GM10248 (cell line): ENCODE measurements at places on chromosomes 13 and 19.

GRCh38 chr13:90906554-90906953 lies 440.9 kb upstream of the MIR17HG start:
- no peak for DNase-seq

DNA sequence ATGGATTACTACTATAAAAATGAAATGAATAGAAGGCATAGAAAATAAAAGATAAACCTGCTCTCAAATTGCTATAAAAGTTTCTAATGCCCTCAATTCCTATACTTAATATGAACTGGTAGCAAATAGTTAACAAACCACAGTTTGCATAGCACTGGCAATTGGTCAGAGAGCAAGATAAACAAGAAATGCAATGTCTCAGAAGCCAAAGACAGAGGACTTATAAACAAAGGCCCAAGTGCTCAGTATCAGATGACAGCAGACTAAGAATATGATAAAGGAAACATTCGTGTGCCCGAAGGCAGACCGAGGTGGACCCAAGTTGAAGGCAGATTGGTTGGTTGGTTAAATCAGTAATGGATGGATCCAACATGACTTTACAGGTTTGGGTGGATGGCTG lies 50.6 kb downstream of the IPO5 start:
- DNase-seq, result no peak

GRCh38 chr13:92609376-92609775 lies 617.2 kb upstream of the GPC6 start:
- no peak for DNase-seq

- DNase-seq, result no peak
Measured at GRCh38 chr19:28051047-28051446, 1161.9 kb downstream of the UQCRFS1 start.

- DNase-seq, result no peak
Measured at GRCh38 chr13:33286128-33286527, 573 bp upstream of the STARD13 start.

DNA sequence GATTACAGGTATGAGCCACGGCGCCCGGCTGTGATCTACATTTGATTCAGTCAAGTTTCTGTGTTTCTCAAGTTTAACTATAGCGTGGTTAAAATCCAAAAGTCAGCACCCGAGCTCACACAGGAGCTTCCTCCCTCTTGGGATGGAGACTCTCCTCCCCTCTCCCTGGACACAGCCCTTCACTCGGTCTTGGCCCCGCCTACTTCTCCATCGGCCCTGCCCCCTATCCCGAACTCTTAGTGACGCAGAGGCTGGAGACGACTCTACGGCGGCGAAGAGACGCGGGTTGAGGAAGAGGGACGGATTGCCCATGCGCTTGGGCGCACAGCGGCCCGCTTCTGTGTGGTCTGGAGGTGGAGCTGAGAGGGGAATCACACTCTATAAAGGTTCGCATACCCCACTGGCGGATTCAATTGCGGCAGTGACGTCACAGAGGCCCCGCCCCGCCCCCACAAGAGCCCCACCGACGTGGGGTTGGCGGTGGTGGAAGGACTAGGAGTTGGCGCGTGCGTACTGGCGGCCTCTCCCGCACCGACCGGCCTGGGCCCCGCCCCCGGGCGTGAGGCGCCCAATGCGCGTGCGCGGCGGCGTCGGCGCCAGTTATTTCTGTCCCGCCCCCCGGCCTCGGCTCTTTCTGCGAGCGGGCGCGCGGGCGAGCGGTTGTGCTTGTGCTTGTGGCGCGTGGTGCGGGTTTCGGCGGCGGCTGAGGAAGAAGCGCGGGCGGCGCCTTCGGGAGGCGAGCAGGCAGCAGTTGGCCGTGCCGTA lies at the start of gene TRIM28:
TRIM28 (plus strand) TSS at position 239 of the 765 bp plus-strand sequence. CDS start 694 bp downstream, outside the sequence.
- DNase-seq, result peak; percentile 100

- no peak for DNase-seq
Measured at GRCh38 chr13:110195547-110196485, 111.1 kb downstream of the COL4A1 start.

DNA sequence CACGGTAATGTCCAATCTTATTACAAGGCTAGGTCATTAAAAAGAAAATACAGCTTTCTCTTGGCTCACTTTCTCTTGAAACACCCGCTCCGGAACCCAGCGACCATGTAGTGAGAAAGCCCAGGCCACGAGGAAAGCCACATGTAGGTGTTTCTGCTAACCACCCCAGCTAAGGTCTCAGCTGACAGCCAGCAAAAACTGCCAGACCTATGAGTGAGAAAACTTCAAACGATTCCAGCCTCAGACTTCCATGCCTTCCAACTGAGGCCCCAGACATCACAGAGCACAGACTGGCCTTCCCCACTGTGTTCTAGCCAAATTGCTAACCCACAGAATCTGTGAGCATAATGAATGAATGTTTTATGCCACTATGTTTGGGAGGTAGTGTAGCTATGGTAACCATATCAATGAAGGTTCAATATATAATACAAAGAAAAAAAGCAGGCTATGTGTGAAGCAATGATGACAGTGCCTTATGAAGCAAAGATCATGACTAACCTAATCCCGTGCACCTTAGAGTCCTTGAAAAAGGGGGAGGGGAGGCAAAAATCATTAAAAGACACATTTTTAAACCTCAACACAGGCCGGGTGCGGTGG lies 11.9 kb upstream of the TPTE2 start:
- no peak for DNase-seq

DNA sequence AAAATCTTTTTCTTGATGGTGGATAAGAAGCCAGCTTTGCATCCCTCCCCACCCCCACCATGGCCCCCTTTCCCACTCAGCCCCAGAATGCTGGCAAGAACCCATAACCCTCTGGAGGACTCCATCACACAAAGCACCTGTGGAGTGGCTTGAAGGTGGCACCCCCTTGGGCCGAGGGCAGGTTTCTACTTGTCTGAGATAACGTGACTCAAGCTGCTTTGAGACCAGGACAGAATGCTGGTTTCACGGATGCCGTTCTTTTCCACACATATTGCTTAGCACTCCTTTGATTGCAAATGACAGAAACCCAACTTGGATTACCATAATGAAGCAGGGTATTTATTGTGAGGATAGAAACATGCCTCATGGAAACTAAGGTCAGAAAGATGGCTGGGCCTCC lies 82.2 kb downstream of the LACC1 start:
- DNase-seq, result no peak

DNA sequence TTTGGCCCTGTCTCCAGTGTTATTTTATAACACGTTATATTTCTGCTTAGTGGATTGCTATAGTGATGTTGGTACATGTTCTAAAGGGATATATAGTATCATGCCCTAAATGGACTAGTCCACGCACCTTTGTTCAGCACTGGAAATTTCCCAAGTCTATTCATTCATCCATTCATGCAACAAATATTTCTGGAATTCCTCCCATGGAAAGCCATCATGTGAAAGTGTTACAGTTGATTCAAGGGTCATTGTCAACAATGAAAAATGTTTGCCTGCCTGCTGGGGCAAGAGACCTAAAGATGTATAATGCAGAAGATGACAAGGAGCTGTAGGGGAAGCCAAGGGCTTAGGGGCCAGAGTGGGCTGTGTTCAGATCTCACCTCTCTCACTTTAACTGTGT lies 10.8 kb upstream of the HSPH1 start:
- DNase-seq, result no peak

DNA sequence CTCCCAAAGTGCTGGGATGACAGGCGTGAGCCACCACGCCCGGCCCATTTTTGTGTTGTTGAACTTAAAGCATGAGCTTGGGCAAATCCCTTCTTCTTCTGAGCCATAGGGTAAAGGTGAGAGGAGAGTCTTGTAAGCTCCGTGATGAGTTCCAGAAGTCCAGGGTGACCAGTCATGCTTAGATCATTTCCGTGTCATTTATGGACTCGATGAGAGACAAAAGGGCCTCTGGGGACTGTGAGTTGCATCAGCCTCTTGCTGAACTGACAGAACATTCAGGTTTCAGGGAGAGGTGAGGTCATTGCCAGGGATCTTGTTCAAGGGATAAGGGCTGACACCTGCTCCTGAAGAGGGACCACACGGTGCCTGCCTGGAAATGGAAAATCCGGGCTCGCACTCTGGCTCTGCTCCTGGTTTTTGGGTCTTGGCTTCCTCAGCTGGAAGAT lies 53.6 kb downstream of the GADD45B start:
- peak; percentile 54 for DNase-seq

- DNase-seq, result no peak
Measured at GRCh38 chr13:113748862-113749451, 10.1 kb upstream of the TMEM255B start.

DNA sequence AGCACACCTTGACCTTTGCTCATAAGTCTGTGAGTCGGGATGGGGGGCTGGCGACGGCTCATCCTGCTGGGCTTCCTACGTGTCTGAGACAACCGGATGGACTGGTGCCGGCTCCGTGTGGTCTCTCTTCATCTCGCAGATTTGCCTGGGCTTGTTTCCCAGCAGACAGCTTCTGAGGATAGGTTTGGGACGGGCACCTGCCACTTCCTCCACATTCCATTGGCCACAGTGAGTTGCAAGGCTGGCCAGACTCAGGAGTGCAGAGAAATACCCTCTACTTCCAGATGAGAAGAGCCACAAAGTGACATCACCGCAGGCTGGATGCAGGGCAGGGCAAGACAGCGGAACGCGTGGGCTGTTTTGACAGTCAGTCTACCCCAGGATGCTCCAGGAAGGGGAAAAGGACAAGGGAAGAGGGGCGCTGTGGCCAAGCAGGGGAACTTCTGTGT lies 48.1 kb downstream of the IRS2 start:
- no peak for DNase-seq

DNA sequence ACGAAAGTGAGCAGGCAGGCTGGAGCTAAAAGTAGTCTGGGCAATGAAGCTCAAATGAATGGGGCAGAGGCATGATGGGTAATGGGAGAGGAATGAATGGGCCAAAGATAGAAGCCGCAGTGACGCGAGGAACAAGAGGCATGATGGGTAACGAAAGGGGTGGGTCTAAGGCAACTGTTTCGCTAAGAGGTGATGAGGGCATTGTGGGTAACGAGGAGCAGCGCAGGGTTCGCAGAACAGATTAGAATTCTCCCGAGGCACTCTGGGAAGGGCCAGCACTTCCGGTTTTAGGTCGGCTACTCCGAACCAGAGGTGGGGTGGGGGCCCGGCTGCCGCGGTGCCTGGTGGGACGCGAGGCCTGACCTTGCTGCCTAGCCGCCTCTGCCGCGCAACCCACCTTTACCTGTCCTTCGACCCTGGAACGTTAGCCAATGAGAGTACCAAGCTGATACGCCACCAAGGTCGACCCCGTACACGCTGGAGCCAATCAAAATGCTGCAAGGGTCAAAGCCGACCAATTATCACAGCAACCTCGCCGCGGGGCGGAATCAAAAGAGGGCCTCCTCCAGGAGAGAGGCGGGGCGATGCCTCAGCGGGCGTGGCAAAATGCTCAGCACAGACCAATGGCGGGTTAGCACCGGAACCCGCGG lies 563 bp upstream of the TOMM40 start:
- DNase-seq, result peak; percentile 99

- no peak for DNase-seq
Measured at GRCh38 chr13:52344108-52344507, 61.9 kb downstream of the THSD1 start.

DNA sequence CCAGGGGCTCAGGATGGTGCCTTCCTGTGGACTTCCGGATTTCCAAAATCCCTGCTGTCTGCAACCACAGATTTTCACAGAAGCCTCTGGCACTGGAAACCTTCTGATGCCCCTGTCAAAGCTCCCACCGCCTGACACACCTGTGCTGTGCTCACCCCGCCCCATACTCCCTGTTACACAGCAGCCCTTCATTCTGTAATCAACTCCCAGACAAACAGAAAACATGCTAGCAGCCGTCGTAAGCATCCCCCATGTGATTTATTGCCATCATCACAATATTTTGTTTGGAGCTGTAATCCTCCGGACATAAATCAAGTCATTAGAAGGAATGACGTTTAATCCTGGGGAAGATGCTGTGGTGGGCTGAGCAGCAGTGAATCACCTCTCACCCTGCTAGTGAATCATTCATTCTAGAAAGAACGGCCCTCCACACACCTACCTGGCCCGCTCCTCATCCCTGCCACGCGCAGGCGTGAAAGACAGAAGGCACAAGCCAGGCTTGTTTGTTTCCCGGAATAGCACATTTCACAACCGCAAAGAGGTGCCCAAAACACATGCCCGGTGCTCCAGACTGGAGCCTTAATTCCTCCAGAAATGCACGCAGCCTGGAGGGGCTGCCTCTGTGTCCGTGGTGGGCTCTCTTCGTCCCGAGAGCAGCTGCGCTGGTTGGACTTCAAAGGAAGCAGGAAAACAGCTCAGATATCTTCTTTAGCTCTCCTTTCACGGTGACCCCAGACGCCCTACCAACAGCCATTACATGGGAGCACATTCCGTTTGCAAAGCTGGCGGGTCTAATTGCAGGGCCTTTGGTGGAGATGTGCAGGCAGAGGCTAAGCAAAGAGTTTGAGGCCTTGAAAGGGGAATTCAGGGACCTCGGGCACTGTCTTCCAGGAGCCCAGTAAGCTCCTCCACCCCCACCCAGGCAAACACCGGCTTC lies 41.3 kb upstream of the KCTD15 start:
- no peak for DNase-seq

DNA sequence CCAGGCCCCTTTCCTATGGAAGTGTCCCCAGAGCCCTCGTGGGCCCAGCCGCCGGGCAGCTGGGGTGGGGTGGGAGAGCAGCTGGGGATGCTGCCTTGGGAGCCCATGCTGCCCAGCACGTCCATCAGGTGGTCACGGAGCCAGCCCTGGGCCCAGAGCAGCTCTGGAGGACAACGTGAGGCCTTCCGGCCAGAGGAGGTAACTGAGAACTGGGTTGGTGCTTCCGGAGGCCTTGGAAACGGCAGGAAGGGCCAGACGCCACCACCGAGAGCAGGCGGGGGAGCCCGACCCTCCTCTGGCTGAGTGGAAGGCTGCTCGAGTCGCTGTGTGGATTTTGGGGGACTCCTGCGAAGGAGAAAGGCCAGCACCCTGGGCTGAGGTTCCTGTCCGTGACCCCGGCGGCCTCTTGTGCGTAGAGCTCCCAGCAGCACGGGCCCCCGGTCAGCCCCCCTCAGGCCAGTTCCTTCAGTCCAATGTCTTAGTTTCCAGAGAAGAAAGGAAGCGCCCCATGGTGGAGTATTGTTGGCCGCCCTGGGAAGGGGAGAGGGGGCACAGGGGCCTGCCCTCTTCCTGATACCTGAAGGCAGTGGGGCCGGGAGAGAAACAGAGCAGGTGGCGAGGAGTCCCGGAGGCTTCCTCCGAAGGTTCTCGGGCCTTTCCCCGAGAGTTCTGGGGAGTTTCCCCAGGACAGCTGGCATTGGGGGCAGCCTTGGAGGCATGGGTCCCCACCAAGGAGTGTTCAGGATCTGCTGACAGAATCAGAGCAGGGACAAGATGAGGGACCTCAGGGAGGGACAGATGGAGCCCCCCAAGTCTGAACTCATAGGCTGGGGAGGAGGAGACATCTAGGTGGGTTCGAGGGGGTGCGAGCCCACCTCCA lies 68.8 kb downstream of the MLLT1 start:
- DNase-seq, result no peak

GRCh38 chr13:106551751-106552150 lies 16.2 kb downstream of the ARGLU1 start:
- no peak for DNase-seq

GRCh38 chr13:76014406-76015318 lies 378.5 kb downstream of the LMO7 start:
- DNase-seq, result no peak
